Activated naive CD4-positive, alpha-beta T cell treated with anti-CD3 and anti-CD28 coated beads, Interleukin-2, amount 50 U/mL, for 16 hours (primary cell): ENCODE measurements at places on chromosomes 5 and 9.

- no peak for DNase-seq
Observed at GRCh38 chr5:156522651-156523529, 195.9 kb downstream of the SGCD start.

DNA sequence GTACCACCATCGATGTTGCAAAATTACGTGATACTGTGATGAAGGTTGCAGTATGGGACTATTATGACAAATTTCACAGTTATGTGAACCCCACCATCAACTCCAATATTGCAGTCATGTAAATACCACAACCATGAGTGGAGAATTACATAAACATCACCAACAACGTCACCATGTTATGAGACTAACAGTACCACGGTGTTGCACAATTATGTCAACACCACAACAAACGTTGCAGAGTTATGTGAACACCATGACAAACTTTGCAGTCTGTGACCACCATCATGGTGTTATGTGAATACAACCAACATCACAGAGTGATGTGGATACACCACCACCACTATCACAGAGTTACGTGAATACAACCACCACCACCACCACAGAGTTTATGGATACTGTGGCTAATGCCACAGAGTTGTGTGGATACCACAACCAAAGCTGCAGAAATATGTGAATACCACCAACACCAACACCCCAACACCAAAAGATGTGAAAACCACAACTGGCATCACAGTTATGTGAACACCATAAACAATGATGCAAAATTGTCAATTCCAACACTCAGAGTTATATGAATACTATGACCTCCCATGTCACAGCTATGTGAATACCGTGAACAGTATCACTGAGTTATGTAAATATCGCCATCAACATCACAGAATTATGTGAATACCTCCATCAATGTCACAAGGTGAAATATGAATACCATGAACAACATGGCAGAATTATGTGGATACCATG, 62.4 kb downstream of the SHC3 start:
- no peak for DNase-seq

DNA sequence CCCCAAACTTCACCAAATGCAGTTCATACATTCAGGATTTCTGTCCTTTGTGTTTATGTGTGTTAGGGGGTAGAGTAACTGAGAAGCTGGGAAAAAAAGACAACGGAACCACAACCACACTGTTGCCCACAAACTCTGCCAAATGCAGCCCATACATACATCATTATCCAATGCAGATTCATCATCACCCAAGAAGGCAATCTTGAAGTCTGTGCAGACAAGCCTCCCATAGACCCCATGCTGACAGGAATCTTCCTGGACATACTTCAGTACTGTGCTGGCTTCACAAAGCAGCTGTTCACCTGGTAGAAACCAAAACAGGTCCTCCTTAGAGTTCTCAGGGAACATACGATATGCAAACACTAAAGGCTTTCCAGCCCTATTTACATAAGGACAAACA, 38.9 kb downstream of the MTMR12 start:
- no peak for DNase-seq

DNA sequence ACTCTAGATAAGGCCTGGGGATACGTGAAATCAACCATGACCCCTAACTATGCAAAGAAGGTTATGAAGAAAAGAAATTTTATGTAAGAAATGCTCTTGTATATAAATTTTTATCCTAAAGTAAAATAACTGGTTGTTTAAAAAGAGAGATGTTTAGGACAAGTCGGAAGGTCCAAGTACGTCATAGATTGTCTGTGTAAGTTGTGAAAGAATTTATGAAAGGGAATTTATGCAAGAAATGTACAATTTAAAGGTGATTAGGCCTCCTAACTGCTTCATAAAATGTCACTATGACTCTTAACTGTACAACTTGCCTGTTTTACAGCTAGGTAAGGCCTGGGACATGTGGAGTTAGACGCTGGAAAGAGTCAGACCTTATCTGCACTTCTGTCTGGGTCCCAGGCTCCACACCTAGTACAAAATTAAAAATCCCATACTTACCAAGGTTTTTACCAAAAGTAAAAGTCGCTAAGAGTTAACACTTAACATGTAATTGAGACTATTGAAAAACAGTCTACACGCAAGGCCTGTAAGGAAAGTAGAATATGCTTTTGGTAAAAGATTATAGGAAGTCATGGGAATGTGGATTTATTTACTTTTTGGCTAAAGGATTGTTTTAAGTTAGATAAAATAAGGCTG, 77.4 kb downstream of the KIAA0825 start:
- DNase-seq, result no peak
